ENCODE measurements at places on chromosomes 5 and 9. TPM values are rescaled to one million over a fixed set of nuclear protein-coding genes. Genes with fewer than 3 reads are reported as not detected.

DMRT2 gene
- not detected for total RNA-seq

GRCh38 chr5:50501491-50502228 lies 60.6 kb upstream of the EMB start:
- H3K4me1 ChIP-seq: no peaks in the 10 kb centered on the region
- no peak overlapping the region for H3K4me3 ChIP-seq

ANKRD34B gene
- not detected for total RNA-seq

LTC4S gene
- 20.9 TPM for total RNA-seq

MYMK gene
- total RNA-seq: not detected

DNA sequence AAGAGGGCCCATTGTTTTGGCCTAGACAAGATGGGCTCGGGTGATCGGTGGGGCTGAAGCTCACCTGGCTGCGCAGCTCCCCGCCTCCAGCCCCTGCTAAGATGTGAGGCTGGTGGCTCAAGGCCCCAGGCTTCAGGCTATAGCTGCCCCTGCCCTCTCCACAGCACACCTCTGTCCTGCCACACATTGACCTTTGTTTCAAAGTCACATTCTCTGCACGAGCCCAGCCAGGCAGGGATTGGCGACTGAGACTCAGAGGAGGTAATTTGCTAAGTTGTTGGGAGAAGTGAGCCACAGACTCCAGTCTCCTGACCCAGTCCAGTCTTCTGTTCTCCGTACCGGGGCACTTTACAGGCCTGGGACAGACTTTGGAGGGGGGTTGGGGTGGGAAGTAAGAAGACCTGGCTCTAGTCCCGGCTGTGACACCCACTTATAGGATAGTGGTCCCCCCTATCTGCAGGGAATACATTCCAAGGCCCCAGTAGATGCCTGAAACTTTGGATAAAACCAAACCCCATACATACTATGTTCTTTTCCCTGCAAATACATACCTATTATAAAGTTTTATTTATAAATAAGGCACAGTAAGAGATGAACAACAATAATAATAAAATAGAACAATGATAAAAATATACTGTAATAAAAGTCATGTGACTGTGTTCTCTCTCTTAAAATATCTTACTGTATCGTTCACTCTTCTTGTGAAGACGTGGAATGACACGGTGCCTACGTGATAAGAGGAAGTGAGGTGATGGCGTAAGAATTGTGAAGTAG lies 13.3 kb downstream of the PDGFRB start:
- DNase-seq: no peak
- H3K27me3 ChIP-seq: no peaks in the 10 kb centered on the region
- H3K4me1 ChIP-seq: peaks cover 77% of the 10 kb centered on the region
